ENCODE measurements at places on chromosomes 12 and 14.

- DNase-seq = no peak
Observed at GRCh38 chr12:124227951-124228711, 66.8 kb upstream of the RFLNA start.

GRCh38 chr14:88245321-88245720 is 77.7 kb downstream of the KCNK10 start:
- no peak for DNase-seq

DNA sequence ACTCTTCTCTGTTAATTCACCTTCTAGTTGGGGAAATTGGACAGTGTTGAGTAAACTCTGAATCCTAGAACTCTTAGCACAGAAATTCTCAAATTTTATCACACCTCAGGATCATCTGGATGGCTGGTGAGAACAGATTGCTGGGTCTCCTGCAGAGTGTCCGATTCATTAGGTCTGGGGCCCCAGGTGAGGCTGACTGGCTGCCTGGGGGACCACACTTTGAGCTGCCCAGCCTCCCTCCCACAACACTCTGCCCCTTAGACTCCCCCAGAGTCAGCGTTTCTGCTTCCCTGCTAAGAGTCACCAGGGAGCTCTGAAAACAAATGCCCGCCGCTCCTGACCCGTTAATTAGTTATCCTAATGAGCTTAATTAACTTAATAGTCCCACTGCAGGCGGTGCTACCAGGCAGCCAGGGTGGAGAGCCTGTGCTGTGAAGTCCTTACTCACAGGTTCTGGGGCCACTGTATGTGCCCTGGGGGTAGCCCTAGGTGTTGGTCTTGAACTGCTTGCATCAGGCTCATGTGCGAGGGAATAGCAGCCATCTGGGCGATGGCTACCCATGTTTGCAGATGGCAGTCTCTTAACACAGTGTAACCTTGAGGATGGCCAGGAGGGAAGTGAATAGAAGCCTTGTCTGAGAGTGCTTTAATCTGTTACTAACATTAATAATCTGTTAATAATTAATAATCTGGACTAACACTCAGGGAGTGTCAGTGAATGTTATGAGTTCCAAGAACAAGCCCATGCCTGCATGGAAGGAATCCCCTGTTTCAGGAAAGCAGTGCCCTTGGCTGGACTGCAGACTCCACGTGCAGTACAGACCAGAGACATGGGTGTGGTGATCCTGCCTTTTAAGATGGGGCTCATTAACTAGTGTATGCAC is 35.6 kb downstream of the AACS start:
- DNase-seq = no peak

- no peak for DNase-seq
Observed at GRCh38 chr12:65432651-65433050, 154.2 kb downstream of the MSRB3 start.

DNA sequence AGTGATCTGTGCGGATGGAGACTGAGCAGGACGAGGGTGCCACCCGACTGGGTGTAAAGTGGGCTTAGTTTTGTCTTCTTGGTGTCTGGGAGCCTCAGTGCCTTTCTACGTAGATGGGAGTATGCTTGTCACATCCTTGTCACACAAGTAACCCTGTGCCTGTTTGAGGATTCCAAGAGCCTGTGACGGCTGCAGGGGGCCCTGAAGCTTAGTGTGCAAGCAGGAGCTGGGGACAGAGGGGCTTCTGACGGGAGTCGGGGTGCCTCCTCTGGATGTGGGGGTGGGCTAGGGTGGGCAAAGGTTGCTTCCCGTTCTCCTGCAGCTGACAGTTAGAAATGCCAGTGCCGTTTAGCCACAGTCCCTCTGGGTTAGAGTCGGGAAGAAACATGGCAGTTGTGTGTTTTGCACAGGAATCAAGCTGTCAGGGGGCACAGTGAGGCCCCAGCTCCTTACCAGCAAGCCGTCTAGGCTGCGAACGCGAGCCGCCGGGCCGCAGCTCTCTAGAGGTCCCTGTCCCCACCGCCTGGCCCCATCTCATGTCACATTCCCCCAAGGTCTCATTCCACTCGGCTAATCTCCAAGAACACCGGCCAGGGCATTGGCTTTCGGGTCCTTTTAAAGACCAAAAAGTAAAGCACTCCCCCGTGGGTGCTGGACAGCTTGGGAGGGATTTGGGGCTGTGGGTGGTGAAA is 7.0 kb downstream of the RTL1 start:
- no peak for DNase-seq

DNA sequence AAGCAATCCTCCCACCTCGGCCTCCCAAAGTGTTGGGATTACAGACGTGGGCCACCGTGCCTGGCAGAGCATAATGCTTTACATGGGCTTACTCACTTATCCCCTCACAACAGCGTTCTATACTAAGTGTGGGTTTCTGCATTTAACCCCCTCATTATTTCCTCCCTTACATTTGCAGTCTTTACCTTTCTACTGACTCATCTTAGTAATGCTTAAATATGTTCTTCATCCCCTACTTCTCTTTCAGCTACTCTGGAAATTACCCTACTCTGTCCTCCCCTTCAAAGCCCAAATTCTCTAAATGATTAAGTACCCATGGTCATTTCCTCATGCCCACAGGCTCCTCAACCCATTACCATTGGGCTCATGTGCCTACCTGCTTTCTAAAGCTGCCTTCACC is 40.7 kb downstream of the NKX2-1 start:
- no peak for DNase-seq

GRCh38 chr14:36521598-36522345 is 1.7 kb upstream of the NKX2-1 start:
- DNase-seq = no peak

GRCh38 chr14:96249029-96249428 is 7.0 kb upstream of the BDKRB1 start:
- DNase-seq = no peak

Measured in activated CD8-positive, alpha-beta memory T cell treated with anti-CD3 and anti-CD28 coated beads for 1 hour (primary cell).